ENCODE measurements at places on chromosomes 2 and 18.

- DNase-seq: no peak
Measured at GRCh38 chr2:854460-854859, 96.2 kb upstream of the SNTG2 start.

- DNase-seq: no peak
Measured at GRCh38 chr18:58222432-58223125, 178.6 kb downstream of the NEDD4L start.

DNA sequence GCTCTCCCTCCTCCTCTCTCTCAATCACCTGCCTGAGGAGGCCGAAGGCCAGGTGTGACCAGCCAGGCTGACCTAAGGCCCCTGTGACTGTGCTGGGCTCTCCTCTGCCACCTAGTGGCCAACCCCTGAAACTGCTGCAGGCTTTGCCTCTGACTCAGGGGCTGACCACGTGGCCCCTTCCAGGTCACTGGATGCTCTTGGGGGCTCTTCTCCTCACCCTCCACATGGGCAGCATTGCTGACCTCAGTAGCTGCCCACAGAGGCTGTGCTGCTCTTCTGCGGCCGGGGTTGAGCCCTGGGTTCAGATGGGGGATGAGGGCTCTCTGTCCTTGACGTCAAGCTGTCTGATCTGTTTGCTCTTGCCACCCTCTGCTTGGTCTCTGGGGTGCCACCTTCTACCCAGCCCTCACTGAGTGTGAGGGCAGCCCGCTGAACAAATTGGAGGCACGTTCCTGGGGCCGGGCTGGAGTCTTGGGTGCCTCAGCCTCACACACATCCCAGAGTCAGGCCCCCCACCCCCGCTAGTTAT lies 122.7 kb downstream of the TWIST2 start:
- no peak for DNase-seq

- no peak for DNase-seq
Measured at GRCh38 chr2:105595536-105595935, 149.2 kb upstream of the NCK2 start.

DNA sequence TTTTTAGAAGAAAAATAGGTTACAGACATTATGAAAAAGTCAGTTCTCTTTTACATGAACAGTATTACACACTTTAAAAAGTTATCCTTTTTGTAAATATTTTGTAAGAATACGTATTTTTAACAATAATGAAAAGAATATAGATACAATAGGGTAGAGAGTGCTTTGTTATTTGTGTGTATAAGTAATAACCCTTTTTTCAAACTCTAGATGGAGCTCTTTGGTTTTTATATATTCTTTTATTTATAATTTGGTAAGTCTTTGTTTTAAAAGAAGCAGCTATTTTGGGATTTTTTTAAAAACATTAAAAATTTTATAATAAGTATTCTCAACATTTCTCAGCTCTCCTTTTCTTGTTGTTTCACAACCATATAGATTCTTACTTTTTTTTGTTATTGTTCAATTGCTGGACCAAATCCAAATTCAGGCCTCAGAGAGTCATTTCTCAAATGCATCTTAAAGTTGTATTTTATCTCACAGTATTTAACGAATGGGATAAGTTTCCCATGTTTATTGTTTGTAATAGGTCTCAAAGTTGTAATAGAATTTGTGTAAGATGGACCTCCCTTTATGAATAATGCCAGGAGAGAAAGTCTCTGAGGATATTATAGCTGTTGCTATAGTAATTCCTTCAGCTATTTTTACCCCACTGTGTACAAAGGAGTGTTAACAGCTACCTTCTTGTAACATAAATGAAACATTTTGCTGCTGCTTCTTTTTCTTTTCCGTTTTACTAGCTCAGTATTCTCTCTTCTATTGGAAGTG lies 46.4 kb downstream of the ACYP2 start:
- DNase-seq: no peak

- no peak for DNase-seq
Measured at GRCh38 chr2:71460595-71461303, 7.4 kb downstream of the DYSF start.

GRCh38 chr2:36423172-36423571 lies 67.6 kb downstream of the CRIM1 start:
- DNase-seq: no peak

GRCh38 chr2:130767408-130767775 lies 12.1 kb downstream of the AMER3 start:
- DNase-seq: no peak

DNA sequence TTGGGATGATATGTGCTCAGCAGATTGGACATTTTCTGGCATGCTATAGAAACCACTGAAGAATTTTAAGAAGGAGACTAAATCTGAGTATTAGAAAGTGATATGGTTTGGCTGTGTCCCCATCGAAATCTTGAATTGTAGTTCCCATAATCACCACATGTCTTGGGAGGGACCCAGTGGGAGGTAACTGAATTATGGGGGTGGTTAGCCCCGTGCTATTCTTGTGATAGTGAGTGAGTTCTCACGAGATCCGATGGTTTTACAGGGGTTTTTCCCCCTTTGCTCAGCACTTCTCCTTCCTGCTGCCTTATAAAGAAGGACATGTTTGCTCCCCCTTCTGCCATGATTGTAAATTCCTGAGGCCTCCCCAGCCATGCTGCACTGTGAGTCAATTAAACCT lies 535.9 kb upstream of the VRK2 start:
- DNase-seq: no peak

DNA sequence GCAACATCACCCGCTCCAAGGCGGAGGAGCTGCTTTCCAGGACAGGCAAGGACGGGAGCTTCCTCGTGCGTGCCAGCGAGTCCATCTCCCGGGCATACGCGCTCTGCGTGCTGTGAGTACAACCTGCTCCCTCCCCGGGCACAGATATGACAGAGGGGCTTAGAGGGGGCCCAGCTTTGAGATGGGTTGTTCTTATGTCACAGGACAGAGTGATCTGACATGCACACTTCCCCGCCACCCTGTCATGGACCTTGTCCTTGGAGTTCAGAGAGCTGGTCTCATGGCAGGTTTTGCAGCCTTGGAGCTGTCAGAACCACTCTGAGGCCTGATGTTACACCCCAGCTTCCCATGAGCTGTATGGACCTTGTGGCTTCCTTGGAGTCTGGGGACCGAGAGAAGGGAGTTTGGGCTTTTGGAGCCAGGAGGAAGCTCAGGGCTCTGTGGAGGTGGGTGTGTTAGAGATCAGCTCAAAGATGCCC lies 398 bp downstream of the INPP5D start:
- DNase-seq: no peak

DNA sequence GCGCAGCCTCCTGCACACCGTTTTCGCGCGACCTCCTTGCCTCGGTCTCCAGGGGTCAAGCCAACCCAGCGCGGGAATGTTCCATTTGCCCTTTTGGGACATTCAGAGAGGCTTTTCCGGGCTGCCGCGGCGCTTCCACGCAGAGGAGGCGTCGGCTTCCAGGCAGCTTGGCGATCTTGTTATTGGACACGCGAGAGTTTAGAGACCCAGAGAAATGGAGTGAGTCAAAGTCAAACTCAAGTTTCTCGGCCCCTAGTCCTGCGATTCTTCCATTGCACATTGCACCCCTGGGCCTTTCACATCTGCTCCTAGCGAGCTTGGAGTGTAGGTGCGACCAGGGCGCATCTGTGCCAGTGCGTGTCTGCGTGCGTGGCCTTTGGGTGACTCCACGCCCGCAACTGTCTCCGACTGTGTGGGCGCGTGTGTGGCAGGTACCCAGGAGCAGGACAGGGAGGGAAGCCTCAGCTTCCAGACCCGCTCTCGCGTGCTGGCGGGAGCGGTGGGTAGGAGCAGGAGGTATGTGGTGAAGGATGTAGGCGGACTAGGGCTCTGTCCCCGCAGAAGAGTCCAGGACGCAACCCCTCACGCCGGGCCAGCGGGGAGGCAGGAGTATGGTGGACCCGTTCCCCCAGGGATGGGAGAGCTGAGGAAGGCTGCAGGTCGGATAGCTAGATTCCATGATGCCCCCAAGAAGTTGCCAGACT lies 13.5 kb downstream of the SIX3 start:
- DNase-seq: no peak

DNA sequence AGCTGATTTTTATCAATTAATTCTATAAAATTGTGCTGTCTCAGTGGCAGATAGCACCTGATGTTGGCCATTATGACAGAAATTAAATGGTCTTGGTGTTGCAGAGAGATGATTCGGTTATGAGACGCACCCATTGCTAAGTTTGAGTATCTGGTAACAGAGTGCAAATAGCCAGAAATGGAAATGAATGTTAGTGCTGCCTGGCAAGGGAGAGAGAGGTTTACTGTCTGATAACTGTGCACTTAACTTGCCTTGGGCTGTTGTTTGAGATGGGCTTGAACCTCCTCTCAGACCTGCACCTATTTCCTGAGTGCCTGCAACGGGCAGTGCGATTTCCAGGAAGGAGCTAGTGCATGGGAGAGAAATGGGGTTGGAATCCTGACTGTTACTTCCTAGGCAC lies 11.7 kb downstream of the DPYSL5 start:
- DNase-seq: no peak

- no peak for DNase-seq
Measured at GRCh38 chr2:45745231-45745630, 93.8 kb downstream of the PRKCE start.

DNA sequence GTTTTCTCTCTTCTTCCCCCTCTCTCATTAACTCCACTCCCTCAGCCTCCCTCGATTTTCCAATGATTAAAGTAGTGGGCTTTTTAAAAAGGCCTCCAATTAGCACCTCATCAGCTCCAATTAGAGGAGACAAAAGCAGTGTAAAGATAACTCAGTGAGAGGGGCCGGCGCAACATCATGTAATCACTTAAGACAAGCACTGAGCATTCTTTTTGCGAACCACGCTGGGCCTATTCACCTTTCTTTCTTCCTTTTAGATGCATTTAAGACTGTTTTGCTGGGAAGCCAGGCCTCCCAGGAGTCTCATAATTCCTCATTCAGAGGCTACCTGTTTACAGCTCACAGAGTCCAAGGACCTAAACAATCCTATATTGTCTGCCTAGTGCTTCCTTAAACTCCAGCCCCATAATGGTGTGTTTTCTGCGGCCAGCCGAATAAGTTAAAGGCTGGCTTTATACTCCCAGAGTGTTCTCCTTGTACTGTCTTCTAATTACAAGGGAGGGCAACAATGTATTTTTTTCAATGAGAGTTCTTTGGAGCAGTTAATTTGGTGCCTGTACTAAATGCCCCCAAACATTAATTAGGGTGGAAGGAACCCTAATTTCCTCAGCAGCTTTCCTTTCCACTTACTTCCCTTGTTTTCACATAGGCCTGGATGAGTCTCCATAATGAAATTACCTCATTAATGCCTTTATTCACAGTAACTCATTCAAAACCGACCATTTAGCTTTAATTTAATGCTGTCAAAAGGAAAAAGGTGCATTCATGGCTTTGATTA lies 28.0 kb upstream of the LMAN1 start:
- no peak for DNase-seq

DNA sequence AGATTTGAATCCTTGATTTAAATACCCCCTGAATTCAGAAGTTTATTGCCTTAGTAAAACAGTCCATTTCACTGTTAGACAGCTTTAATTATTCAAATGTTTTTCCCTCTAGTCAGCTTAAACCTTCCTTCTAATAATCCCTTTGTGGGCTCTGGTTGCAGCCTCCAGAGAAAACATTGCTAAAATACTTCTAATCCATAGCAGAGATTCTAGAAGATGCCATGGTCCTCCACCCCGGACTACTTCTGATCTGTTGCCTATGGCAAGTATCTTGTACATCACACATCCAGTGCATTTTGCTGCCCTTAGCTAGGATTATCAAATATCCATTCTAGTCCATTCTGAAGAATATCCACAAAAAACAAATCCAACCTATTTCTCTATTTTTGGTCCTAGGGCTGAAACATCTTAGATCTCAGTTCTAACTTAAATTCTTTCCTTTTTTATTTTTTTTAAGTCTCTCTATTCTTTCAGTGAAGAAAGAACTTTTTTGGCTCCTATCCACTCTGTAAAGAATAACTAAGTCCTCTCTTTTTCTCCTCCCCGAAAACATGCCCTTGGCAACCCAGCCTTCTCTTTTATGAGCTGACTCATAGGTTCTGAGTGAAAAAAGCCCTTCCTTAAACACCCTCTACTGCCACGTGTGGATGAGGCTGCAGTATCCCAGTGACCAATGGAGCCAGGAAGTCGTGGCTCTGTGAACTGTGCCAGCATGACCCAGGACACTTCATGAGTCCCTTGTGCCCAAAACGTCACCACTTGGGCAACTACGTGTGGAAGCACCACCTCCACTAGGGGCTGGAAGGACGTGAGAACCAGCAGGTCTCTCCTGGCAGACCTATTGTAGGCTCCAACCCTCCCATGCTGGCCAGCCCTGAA lies 349.8 kb downstream of the TNS1 start:
- DNase-seq: peak; percentile 80

- no peak for DNase-seq
Measured at GRCh38 chr2:23545811-23546210, 160.8 kb downstream of the KLHL29 start.

GRCh38 chr2:241926541-241927311 lies 57.2 kb downstream of the RTP5 start:
- DNase-seq: no peak

DNA sequence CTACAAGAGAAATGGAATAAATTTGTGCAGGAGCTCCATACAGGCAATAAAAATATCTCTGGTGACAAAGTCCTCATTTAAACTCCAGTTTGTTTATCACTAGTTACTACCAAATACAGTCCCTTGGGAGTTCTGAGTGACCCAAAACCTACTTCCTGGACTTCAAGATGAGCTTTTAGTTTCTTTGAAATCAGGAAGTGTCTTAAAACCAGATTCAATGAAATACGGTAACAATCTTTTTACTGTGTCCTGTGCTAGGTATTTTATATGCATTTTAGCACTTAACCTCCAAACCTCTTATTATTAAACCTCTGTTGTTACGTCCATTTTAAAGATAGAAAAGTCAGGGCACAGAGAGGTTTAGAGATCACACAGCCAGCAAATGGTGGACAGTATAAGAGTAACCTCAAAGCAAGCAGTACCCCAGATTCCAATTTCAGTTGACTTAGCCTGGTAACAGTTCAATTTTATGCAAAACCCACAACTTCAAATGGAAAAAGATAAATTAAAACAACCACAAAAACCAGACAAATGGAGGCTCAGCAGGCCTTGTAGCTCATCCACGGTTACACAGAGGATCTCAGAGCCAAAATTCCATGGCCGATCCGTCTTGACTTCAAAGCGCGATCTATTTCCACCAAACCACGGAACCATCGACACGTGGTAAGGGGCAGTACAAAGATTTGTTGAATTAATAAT lies 1.3 kb upstream of the KCMF1 start:
- no peak for DNase-seq

DNA sequence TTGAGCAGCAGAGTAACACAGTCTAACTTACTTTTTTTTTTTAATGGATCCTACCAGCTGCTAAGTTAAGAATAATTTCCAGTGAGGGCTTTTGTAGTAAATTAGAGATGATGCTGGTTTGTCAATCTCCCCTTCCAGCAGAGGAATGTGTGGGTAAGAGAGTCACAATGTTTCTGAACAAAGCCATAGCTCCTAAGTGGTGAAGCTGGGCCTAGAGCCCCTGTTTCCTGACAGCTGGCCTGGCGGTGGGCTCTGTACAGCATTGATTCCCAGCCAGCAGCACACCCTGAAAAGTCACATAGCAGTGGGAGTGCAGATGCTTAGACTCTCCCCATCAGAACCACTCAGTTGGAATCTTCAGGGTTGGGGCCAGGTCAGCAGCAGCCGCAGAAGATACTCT lies 24.4 kb downstream of the CAPG start:
- DNase-seq: no peak

GRCh38 chr2:135299658-135300244 lies 231.3 kb downstream of the ZRANB3 start:
- DNase-seq: no peak

- DNase-seq: no peak
Measured at GRCh38 chr18:23856466-23857163, 157.9 kb upstream of the TTC39C start.

GRCh38 chr2:18848646-18849045 lies 259.3 kb upstream of the NT5C1B start:
- no peak for DNase-seq

All from AG04449 (cell line).